ENCODE measurements at places on chromosomes 5 and 9.

GRCh38 chr9:133048595-133048994 lies 13.2 kb upstream of the CEL start:
- peak; percentile 40 for DNase-seq

GRCh38 chr9:133677126-133678010 lies 41.2 kb downstream of the DBH start:
- DNase-seq, result no peak

GRCh38 chr5:179265514-179266290 lies 79.6 kb downstream of the ADAMTS2 start:
- DNase-seq, result peak; percentile 61

GRCh38 chr5:16520841-16521240 lies 55.2 kb upstream of the ZNF622 start:
- no peak for DNase-seq

GRCh38 chr9:22401671-22402070 lies 45.0 kb upstream of the DMRTA1 start:
- DNase-seq, result no peak

DNA sequence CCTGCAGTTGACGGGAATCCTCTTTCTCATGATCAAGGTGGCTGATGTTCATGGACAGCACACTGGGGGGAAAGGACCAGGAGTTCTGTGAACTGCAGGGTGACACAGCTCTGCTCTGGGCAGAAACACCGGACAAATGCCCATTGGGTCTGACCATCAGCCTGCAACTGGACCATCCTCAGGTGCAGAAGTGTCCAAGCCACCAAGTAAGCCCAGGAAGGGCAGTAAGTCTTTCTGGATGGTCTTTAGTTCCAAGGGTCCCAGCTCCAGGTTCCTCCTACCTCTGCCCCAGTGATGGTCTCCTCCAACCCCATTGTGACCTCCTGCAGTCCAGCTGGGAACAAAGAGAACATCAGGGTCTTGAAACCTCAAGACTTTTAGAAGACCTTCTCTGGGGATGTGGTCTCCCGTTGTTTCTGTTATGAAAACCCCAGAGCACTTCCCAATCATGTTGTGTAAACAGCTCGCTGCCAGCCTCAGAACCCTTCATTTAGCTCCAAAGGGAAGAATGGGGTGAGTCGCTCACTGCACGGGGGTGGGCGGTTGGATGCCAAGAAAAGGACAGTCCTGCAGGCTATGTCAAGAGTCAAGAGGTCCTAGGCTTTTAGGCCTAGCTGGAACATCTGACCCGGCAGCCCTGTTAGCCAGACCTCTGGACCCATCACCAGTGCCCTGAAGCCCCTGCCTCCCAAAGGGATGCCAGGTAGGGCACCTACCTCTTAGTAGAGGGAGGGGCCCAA lies 41.8 kb upstream of the TCF7 start:
- DNase-seq, result no peak

- no peak for DNase-seq
Measured at GRCh38 chr5:117662361-117662760, 1087.7 kb upstream of the SEMA6A start.
